ENCODE measurements at places on chromosomes 2 and 18.

GRCh38 chr2:11366326-11366741, 21.9 kb upstream of the ROCK2 start:
- DNase-seq, result no peak

GRCh38 chr2:229268626-229269025, 2.5 kb downstream of the PID1 start:
- peak; percentile 44 for DNase-seq

DNA sequence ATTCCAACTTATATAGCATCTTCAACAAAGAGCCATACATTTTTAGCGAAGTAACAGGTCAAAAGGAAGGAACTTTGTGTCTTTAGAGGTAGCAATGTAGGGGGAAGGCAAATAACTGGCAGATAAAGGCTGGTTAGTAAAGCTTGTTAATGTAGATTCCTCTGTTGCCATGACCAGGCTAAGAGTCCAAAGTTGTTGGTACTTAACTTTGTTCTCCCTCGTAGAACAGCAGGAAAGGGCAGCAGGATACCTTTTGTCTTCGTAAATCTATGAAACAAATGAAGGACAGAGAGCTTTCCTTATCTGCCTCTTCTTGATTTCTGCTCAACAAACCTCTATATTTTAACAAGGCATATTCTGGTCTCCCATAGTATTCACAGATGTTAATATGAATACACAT, 18.6 kb downstream of the ZBTB14 start:
- DNase-seq, result no peak

GRCh38 chr2:71100195-71100964, 29.6 kb downstream of the MCEE start:
- DNase-seq, result peak; percentile 79

DNA sequence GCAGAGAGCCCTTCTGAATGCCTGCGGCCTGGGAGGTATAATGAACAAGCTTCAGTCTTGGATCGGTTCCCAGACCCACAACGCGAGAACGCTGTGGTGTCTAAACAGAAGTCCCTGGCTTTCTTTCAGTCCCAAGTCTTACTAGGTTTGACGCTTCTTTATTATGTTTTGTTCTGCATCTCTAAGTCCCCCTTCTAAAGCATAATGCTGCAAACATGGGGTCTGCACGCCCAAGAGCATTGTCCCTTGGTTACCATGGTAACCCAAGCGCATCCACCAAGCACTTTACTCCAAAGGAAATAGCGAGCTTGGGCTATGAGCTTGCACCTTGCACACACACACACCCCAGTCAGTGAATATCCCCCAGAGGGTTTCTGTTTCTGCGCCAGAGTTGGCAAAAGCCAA, 193.7 kb downstream of the INO80D start:
- DNase-seq, result no peak

- no peak for DNase-seq
These were observed 81.1 kb upstream of the RFX8 start for GRCh38 chr2:101556033-101556459.

- no peak for DNase-seq
These were observed 52.1 kb downstream of the LRRTM1 start for GRCh38 chr2:80252294-80252986.

Measured in AG08396 (cell line).